ENCODE measurements at places on chromosomes 11 and 22. TPM values are rescaled to one million over a fixed set of nuclear protein-coding genes. Genes with fewer than 3 reads are reported as not detected.

- no peak for DNase-seq
Measured at GRCh38 chr11:100434821-100435641, 252.1 kb upstream of the ARHGAP42 start.

GRCh38 chr11:44519989-44520737 lies 45.3 kb upstream of the CD82 start:
- no peak for DNase-seq

DNA sequence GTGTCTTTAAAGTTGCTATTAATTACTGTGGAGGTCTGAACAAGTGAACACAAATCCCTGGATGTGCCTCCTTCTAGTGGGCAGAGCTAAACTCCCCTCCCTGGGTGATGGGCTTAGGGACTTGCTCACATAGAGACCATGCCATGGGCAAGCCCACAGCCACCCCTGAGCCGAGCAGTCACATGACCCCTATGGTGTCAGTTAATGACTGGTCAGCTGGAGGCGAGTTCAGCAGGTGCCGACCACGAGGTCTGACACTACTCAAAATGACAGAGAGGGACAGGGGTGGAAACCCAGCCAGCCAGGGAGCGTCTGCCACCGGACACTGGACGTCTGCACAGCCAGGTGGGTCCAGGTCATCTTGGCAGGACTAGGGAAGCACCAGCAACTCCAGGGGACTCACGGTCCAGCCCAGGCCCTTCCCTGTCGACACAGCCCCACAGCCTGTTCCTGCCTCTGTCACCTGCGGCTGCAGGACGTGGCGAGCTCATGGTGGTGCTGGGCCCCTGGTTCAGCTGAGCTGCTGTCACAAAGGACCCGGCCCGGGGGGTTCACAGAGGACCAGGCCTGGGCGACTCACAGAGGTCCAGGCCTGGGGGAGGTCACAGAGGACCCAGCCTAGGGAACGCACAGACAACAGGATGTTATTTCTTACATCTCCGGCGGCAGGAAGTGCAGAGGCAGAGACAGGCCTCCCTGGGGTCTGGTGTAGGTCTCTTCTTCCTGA lies 135.0 kb downstream of the BRD1 start:
- DNase-seq, result no peak

GRCh38 chr22:34198976-34199375 lies 278.7 kb upstream of the LARGE1 start:
- DNase-seq, result no peak

GRCh38 chr11:27207025-27207650 lies 155.9 kb downstream of the CCDC34 start:
- DNase-seq, result no peak

DNA sequence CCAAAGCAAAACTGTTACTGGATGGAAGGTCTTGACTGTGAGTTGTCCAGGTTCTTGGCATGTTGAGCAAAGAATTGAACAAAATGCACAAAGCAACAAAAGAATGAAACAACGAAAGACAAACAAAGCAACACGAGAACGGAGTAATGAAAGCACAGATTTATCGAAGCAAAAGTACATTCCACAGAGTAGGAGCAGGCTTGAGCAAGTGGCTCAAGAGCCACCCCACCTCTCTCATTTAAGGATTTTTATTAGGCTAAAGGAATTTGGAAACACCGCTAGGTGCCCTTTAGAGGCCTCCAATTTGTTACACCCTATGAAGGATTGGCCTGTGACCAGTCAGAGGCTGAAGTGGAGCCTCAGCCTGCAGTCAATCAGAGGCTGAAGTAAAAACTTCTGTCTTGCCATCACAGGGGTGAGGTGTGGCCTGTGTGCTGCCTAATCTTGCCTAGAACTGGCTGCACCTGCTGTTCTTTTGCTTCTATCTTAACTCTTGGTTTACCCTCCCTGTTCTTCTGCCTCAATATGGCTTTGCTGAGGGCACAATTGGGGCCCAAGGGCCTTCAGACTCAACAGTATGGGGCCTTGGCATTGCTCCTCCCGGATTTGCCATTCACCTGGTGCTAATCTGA lies 59.4 kb upstream of the FTH1 start:
- DNase-seq, result no peak

BATF2 gene
- total RNA-seq, result 0.39 TPM

LTO1 gene
- 33.2 TPM for total RNA-seq

Data from activated T-cell treated with anti-CD3 and anti-CD28 coated beads, Interleukin-2, amount 50 U/mL, for 72 hours (primary cell).